NCI-H1694 (cell line): ENCODE measurements at places on chromosomes 12 and 14.
A peak's percentile ranks its signal among the peaks of the same experiment; 100 is the strongest.

DNA sequence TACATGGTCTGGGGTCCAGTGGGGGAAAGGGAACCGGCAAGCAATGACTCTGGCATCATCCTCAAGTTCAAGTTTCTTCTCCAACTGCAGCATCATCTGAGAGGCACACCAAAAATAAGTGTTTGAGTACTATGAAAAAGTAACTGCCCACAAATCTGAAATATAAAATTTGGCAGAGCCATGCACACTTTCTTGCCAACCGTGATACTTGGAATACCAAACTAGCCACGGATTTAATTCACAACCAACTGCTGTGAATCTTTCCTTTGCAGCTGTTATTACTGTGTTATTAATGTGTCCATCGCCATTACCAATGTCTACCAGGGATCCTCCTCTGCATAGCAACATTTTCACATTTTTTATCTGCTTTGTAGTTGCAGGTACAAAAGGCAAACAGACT is 74.6 kb downstream of the GXYLT1 start:
- no peak for DNase-seq

DNA sequence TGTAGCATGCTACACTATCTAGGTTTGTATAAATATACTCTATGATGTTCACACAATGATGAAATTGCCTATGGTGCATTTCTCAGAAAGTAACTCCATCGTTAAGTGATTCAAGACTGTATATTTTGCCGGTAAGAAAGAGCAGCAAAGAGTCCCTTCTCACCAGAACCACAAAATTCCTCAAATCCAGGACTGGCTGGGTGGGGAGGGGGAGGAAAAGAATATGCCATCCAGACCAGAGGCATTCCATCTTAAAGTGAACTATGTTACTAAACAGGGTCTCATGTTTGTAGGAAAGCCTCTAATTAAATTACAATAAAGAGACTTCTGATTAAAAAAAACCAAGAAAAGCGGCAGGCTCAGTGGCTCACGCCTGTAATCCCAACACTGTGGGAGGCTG is 11.5 kb downstream of the UBE2N start:
- no peak for DNase-seq

GRCh38 chr12:114848666-114849065 is 164.7 kb upstream of the TBX3 start:
- no peak for DNase-seq

DNA sequence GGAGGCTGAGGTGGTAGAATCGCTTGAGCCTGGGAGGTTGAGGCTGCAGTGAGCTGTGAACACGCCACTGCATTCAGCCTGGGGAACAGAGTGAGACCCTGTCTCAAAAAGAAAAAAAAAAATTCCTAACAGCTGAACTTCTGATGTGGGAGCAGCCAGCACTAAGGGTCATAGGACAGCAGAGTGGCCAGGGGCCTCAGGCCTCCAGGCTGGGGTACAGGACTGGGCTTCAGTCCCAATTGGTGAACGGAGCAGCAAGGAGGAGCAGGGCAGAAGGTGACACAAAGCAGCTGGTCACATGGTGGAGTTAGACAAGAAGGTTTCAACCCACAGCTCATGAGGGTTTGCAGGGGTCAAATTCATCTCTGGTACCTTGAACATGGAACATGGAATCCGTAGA is 40.8 kb upstream of the NRXN3 start:
- DNase-seq = no peak

GRCh38 chr12:59425798-59426197 is 170.0 kb upstream of the SLC16A7 start:
- DNase-seq = peak; percentile 3

DNA sequence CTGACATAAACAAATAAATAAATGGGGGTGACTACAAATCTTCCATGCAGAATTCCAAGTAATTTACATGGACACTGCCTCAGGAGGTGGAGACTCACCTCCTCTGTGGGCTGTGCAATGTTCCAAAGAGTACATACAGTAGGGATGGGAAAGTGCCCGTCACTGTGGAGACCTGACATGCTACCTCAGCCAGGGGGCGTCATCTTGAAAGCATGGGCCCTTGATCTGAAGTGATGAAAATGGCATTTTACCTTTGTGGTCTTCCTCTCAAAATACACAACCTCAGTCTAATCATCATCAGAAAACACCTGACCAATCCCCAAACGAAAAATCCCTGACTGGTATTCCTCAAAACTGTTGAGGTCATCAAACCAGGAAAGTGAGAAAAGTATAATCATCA is 48.4 kb downstream of the ANAPC7 start:
- DNase-seq = peak; percentile 13

DNA sequence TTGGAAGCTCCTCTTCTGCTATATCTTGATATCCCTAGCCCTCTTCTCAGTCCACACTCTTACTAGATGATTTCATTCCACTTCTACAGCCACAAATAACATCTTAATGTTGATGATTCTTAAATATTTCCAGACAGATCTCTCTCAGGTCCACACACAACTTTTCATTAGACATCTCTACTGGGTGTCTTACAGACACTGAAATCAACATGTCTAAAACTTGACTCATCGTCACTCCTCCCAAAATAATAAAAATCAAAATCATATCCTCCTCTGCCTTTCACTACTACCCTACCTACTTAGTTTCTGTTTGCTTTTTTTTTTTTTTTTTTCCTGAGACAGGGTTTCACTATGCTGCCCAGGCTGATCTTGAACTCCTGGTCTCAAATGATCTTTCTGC is 11.9 kb downstream of the PRDM4 start:
- DNase-seq = no peak

GRCh38 chr12:107129315-107129930 is 36.1 kb upstream of the CRY1 start:
- DNase-seq = no peak

DNA sequence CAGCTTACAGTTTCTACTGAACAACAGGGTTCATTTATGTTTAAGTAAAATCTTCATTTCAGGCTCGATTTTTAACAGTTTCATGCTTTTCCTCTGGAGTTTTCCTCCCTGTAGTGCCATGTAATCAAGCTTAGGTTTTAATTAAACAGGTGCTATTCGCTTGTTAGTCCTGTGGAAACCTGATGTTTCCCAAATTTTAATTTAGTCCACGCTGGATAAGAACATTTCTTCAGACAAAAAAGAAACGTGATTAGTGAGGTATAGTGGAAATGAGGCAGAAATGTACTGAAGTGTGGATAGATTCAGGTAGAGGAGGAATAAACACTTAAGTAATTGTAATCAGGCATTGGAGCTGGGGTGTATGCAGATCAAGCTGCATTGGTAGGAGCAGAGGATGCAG is 1217.5 kb downstream of the AACS start:
- DNase-seq = no peak

DNA sequence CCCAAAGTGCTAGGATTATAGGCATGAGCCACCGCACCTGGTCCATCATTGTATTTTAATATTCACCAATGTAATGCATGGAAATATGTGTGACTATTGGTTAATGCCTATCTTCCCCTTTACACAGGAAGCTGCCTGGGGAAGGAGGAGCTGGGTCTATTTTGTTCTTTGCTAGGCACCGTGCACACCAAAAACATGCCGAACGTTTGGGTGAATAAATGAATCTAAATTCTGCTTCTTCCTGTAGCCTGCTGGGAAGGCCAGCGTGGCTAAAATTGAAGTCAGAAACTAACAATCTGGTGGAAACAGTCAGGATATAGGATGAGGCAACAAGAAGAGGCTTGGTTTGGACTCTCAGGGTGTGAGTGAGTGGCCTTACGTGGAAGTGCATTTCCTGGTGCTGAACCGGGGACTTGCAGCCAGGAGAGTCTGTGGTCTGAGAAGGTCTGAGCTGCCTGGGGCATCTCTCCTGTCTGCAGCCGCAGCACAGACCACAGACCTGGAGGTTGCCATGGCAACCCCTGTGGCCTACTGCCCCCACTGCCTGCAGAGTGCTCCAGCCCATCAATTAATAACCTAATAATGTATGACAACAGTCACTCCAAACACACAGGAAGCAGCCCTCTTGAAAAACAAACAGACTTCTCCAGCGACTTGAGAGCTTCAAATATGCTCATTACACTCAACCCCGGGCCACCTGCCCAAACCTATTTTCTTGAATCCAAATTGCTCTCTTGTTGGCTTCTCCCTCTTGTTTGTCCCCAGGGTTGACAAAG is 5.5 kb upstream of the GPR68 start:
- DNase-seq = peak; percentile 22

GRCh38 chr14:69841656-69842055 is 37.6 kb upstream of the SMOC1 start:
- peak; percentile 90 for DNase-seq

GRCh38 chr12:77115471-77115870 is 50.1 kb upstream of the E2F7 start:
- no peak for DNase-seq

DNA sequence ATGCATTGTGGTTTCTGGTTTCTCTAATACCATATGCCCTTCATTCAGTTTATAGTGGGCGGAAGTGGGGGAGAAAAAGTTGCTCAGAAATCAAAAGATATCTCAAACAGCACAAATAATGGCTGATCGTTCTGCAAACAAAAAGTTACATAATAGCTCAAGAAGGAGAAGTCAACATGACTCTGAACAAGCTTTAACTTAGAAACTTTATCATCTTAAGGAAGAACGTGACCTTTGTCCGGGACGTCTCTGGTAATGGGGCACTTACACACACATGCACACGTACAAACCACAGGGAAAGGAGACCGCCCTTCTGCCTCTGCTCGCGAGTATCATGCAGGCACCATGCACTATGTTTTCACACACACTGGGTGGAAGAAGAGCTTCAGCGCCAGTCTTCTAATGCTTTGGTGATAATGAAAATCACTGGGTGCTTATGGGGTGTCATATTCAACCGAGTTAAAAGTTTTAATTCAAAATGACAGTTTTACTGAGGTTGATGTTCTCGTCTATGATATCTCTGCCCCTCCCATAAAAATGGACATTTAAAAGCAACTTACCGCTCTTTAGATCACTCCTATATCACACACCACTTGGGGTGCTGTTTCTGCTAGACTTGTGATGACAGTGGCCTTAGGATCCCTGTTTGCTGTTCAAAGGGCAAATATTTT is 4.7 kb downstream of the FOS start:
- DNase-seq = no peak

GRCh38 chr12:66065150-66065549 is 65.4 kb downstream of the LLPH start:
- DNase-seq = no peak

DNA sequence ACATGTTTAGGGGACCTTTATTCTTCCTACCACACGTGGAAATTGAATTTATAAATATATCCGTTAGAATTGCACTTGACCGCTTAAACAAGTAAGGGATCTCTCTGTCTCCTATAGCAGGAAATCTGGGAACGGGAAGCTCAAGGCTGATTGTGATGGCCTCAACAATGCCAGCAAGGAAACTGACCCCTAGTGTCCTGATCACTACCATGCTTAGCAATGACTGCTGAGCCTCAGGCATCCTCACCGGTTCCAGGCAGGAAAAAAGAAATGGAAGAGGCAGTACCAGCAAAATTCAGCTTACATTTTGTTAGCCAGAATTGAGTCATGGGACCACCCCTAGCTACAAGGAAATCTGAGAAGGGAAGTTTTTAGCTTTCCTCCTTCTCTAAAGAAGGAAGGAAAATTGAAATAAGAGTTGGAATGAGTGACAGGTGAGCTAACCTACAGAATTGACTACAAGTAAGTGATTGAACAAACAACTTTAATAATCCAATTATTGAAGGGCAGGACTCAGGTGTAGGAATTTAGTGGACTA is 43.9 kb upstream of the AMN1 start:
- DNase-seq = no peak
